ENCODE measurements at places on chromosomes 2 and 18.

GRCh38 chr18:34600158-34600557 lies 109.9 kb upstream of the DTNA start:
- DNase-seq: no peak

DNA sequence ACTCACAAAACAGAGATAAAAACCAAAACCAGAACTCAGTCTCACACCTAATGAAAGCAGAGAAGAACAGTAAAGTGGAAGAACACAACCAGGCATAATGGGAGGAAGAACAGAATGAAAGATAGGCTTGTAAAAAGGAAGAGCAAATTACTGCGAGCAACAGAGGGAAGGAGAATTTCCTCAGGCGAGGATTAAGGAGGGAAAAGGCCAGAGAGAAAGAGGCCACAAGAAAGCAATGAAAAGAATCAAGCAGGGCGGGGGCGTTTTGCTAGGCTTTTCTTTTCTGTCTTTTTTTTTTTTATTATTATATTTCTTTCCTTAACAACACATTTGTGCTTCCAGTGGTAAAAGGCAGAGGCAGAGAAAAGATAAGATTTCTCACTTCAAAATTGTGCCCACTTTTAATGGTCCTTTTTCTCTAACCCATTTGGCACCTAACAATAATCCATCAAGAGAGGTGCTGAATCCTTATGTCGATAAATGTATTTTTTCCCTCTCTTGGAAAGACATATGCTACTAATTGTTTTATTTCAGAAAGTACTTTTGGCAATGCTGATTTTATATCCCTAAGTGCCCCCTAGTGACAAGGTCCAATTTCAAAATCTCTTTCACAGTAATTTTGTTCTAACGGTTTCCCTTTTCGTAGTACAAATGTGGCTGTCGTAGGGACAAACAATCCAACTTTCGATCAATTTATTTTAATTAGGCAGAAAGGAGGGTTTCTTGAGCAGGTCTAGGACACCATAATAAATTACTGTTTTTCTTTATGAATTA lies 138.7 kb upstream of the AQP4 start:
- no peak for DNase-seq

GRCh38 chr2:204335451-204336058 lies 209.7 kb upstream of the PARD3B start:
- no peak for DNase-seq

GRCh38 chr2:4047961-4048891 lies 344.9 kb downstream of the DCDC2C start:
- peak; percentile 76 for DNase-seq

- DNase-seq: no peak
These were observed 150.0 kb downstream of the LPIN1 start for GRCh38 chr2:11896386-11896785.

DNA sequence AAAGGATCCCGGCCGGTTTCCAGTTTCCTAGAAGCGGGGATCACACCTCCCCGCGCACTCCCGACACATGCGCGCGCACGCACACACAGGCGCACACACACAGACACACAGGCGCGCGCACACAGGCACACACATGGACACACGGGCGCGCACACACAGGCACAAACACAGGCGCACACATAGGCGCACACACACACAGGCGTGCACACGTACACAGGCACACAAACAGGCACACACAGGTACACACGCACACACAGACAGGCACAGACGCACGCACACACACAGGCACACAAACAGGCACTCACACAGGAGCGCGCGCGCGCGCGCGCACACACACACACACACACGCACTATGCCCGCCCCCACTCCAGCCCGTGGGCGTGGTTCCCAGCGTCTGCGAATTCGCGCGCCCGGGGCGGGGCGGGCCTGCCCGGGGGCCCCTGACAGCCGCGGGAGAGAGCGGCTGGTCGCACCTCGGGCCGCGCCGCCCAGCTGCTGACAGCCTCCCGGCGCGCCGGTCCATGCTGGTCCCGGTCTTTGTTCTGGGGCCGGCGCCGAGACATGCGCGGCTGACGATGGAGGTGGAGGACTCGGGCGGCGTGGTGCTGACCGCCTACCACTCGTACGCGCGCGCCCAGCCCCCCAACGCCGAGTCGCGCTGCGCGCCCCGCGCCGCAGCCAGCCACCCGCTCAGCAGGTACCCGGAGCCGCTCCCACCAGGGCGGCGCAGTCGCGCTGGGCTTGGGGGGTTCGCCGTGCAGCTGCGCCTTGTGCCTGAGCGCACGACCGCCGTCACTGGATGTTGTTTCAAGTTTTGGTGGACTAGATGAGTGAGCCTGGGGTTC lies at the start of gene ARHGAP28:
TSS of gene ARHGAP28 (plus strand) at position 470 of the 845 bp plus-strand sequence. CDS start at position 576, 106 bp downstream.
- peak; percentile 49 for DNase-seq

GRCh38 chr2:47656715-47657600 lies 126.0 kb upstream of the MSH6 start:
- no peak for DNase-seq

DNA sequence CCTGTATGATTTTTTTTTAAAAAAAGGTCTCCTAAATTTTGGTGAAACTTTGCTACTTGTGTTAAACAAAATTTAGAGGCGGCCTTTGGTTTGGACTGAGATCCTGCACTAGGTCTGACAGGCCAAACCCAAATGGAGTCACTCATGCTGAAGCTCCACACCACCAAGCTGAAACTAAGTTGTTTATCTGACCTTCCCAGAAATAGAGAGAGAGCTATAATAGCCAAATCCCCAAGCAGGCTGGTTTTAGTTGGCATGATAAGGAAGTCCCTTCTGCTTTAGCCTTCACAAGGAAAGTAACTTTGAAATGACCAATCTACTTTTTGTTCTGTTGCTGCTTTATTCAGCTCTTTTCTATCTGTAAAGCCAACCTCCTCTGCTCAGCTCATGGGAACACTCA lies 17.1 kb upstream of the THUMPD2 start:
- no peak for DNase-seq

GRCh38 chr2:84858937-84859336 lies 21.9 kb downstream of the TRABD2A start:
- no peak for DNase-seq

DNA sequence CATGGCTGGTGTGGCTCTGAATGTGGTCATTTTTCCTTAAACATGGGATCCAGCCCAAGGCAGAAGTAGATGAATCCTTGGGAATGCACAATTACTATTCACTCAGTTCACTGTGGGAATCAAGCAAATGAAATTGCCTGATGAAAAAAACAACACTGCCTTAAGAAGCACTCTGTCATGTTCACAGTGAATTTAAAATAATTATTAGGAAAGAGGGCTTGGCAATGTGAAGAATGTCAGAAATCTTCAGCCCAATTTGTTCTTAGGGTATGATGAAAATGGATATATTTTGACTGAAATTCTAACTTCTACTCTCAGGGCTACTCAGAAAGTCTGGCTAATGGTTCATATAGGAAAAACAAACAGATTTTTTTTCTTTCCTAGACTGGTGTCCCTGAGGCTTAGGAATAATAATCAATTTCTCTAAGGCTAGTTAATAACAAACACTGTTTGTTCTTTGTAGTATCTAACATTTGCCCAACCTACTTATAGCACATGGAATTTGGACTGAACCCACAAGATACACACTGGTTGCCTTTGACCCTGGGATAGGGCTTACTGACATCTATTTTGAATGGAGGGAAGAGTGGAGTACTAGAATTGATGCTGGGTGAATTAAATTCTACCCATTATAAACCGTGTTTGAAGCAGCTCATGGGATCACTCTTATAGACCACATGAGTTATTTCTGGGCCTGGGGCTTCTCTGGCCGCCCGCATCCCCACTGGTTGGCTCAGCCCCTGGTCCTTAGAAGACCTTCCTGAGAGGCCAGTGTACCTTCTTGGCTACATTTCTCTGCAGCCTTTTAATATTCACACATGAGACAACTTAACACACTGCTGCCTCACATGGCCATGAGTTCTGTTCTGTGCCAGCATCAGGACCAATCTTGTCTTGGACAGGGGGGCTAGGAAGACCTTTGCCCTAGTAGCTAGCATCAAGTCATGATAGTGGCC lies 8.3 kb upstream of the MRPL33 start:
- DNase-seq: no peak

DNA sequence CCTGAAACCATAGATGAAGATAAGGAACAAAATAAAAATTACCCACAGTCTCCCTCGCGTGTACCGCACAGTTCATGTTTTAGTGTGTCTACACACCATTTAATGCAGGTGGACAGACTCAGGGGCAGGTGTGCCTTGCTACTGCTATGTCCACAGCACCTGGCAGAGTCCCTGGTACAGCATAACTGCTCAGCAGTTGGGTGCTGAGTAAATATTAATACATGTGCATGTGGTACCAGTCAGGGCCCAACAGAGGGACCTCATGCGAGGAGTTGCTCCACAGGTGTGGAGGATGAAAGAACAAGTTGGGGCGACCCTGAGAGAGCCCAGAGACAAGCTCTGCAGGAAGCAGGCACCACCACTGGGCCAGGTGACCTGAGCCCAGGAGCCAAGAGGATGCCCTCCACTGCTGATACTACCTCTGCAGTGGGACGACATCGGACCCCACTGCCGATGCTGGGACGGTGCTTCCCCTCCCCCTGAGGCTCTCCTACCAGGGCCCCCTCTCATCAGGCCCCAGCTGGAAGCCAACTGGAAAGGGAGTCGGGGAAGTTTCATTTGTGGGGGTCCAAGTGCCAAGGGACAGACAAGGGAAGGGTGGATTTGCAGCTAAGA lies 100.8 kb downstream of the NEDD4L start:
- DNase-seq: no peak

DNA sequence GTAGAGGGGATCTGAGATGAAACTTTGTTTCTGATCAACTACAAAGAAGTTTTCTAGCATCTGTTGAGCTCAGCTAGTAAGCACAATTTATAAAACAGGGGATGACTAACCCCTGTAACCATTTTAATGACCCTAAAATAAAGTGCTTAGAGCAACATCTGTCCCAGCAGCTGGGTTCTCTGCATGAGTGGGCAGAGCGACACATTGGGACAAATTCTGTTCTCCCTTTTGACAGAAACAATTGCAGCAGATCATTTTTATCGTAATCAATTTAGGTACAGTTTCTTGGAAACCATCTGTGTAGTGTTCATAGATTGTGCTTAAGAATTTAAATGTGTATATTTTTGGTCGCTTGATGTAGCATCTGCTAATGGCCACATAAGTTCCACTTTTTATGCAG lies 678.0 kb downstream of the RNF144A start:
- DNase-seq: no peak

- no peak for DNase-seq
These were observed 94.9 kb downstream of the NFATC1 start for GRCh38 chr18:79490626-79491041.

GRCh38 chr2:117057016-117057415 lies 757.5 kb upstream of the DDX18 start:
- no peak for DNase-seq

DNA sequence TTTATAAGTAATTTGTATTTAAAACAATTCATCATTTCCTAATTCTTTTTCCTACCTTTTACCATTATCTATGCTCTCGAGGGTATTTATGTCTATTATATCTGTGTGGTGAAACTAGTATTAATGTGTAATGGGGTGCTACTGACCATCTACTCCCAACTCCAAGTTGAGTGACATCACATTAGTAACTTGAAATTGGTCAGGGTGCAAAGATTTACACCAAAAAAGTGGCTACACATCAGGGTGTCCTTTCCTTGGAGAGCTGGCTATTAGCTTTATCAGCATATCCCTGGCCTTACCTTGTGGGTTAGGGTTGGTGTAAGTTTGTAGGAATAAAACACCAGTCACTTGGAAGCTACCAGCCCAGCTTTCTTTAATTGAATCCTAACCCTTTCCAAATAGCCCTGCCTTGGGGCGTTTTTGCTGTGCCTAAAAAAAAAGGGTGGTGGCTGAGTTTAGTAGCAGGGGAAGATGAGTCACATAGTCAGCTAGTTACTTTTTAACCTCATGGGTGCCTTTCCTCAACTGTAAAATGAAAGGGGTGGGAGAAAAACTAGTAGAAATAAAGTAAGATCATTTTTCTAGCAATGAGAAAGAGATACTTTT lies 14.0 kb downstream of the ANXA4 start:
- no peak for DNase-seq

GRCh38 chr2:233651430-233651829 lies 15.2 kb downstream of the UGT1A10 start:
- no peak for DNase-seq

DNA sequence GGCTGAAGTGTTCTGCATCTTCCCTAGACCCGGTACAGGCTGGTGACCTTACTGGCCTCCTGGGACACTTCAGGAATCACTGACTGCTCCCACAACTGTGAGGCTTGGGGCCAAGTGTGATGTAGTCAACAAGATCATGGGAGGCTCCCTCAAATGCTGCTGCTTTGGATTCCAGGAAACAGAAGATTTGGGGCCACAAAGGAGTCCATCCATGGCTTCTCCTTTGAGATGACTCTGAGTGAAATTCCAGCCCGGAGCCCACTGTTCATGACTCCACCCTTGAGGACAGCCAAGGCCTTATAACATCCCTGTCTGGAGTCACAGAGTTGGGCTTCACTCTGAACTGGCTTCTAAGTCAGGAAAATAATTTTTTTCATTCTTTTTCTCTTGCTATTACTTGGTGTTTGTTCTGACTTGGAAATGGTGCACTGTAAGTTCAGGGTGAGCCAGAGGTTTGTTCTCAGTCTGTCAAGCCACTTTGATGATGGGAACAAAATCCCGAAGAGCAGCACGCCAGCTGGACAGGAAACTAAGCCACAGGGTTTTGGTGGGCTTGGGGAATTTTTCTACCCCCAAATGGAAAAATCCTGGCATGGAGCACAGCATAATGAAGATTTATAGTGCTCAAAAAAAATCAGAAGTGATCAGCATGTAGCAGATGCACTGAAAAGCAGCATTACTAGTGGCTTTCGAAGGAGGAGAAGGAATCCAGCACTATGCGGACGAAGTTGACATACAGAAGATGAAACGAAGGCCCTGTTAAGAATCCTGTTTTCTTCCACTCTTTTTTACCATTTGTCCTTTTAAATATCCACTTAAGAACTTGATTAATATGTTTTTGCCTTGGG lies 98.1 kb upstream of the ZFP36L2 start:
- DNase-seq: no peak

DNA sequence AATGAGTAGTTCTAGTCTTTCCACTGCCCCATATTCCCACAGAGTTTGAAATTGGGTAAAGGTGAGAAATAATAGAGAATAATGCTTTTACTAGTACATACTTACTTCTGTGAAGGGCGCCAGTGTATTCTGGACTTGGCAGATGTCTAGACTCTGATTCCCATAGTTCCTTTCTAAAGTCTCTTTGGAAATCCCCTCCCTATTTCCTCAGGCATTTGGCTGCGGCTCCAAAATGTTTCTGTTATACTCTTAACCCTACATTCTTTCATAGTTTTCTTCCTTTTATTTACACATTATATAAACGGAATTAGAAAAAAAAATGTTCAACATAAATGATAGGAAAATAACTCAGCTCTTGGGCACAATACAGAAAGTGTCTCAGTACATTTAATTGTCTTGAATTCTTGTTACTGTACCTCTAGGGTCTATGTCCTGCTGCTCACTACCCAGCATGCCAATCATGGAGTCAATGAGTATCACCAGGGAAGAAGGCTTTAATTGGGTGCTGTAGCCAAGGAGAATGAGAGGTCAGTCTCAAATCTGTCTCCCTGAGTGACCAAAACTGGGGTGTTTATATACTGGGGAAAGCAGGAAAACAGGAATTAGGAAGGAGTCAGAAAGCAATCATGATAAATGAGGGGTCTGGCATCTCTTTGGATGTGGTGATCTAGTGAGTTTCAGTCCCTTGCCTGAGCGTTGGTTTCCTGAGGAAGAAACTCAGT lies 147.8 kb upstream of the MMADHC start:
- no peak for DNase-seq

- no peak for DNase-seq
These were observed 41.7 kb downstream of the KIAA2012 start for GRCh38 chr2:202114795-202115194.

Measured in Jurkat, Clone E6-1 (cell line).